ENCODE measurements at places on chromosomes 3 and 15.

- DNase-seq = no peak
These were observed 45.4 kb upstream of the TMC3 start for GRCh38 chr15:81419332-81419943.

DNA sequence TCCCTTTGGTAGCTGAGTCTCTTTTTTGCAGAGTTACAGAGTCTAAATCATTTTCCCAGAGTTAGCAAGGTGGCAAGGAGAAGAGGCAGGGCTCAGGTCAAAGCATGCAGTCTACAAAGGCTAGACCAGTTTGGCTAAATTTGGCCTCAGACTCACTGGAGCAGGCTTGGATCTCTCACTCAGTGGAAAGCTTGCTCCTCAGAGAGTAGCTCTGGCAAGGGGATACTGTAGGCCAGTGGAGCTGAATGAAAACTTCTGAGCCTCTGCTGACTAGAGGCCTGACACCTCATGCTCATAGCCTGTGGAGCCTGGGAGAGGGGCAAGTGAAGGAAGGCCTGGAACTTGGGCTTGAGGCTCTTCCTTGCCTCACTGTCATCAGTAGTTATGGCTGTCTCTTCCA, 101.0 kb downstream of the MOBP start:
- DNase-seq = no peak

GRCh38 chr3:182967218-182968204, 12.8 kb downstream of the DCUN1D1 start:
- no peak for DNase-seq

DNA sequence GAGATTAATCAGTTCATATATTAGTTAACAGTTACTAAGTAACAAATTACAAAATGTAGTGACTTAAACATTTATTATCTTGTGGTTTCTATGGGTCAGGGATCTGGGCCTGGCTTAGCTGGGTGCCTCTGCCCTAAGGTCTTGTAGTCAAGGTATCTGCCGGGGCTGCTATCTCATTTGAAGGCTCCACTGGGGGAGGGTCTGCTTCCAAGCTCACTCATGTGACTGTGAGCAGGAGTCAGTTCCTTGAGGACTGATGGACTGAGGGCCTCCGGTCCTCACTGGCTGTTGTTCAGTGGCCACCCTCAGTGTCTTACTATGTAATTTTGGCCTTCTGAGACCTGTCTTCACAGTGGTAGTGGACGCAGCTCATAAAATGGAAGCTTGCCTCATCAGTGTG, 135.9 kb upstream of the PLXNA1 start:
- no peak for DNase-seq

- DNase-seq = no peak
These were observed 60.9 kb upstream of the NPHP3 start for GRCh38 chr3:132783152-132783551.

- DNase-seq = no peak
These were observed 10.6 kb upstream of the TFG start for GRCh38 chr3:100698736-100699135.

- DNase-seq = no peak
These were observed 23.3 kb downstream of the FBN1 start for GRCh38 chr15:48622237-48622636.

GRCh38 chr15:72078887-72079286, 39.1 kb downstream of the MYO9A start:
- DNase-seq = no peak

DNA sequence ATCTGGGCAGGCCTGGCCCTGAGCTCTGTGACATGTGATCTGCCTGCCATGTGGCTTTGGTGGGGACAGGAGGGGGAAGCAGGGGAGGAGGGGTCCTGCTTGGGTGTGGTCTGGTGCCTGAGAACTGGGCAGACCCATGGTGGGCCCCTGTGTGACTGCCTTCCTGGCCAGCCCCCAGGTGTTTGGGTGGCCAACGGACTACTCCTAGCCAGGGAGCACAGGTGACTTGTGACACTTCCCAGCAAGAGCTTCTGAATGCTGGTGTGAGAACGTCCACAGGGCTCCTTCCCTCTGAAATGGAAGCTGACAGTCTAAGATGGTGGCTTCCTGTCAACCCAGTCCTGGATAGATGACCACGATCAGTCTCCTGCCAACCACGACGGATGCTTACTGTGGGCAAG, 136.1 kb upstream of the MEF2A start:
- no peak for DNase-seq

GRCh38 chr3:22713936-22714335, 489.2 kb upstream of the UBE2E2 start:
- peak; percentile 1 for DNase-seq

DNA sequence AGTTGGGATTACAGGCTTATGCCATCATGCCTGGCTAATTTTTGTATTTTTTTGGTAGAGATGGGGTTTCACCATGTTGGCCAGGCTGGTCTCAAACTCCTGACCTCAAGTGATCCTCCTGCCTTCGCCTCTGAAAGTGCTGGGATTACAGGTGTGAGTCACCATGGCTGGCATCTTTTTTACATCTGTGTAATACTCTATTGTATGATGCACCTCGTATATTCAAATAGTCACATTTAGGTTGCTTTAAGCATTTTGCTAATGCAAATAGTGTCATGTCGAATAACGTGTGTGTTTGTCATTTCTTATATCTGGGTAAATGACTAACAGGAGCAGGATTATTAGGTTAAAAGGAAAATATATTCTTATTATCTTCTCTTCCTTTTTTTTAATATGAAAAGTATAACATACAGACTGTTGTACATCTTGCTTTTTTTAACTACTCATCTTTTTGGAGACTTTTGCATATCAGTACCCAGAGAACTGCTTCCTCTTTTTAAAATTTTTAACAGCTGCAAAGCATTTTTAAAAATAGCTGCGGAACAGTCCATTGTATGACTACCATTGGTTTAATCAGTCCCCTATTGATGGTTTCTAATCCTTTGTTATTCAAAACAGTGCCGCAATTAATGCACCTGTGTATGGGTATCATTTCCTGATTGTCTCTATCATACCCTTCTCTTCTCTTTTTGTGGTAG, 13.4 kb downstream of the SCAMP5 start:
- no peak for DNase-seq

DNA sequence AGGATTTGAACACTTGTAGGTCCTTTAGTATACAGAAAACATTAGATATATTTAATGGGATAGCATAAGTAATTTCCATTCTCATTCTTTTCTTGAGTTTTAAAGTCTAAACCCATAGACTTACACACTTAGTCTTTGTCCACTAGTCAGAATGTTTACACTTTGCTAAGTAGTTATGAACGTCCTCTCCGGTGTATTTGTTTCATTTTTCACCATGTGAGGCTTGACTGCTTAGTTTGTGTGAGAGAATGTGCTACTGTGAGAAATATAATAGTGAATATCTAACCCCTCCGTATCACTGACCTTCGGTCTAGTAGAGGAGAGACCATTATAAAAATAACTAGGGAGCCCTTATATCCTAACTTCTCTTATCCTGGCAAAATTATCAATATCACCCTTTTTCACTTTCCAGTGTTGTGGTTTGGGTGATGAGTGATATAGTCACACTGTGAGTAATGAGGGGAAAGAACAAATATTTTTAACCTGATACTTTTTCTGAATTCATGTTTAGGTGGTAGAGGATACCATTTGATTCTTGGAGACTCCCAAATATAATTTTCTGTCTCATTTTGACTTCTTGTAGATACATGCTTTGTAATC, 122.4 kb downstream of the UBE2E2 start:
- DNase-seq = no peak

DNA sequence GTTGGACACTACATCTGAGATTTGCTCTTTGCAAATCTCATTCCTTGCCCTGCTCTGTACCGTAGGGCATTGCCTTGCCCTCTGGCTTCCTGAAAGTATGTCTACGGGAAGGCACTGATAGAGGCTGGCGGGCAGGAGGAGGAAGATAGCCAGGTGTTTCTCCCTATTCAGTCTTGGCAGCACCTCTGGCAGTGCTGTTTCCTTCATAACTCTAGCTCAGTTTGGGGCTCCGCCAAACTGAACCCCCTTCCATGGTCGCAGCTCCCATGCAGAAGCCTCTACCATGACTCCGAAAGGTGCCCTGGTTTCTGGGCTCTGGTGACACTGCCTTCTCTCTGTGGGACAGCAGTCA, 122.3 kb upstream of the PRR20G start:
- DNase-seq = no peak

DNA sequence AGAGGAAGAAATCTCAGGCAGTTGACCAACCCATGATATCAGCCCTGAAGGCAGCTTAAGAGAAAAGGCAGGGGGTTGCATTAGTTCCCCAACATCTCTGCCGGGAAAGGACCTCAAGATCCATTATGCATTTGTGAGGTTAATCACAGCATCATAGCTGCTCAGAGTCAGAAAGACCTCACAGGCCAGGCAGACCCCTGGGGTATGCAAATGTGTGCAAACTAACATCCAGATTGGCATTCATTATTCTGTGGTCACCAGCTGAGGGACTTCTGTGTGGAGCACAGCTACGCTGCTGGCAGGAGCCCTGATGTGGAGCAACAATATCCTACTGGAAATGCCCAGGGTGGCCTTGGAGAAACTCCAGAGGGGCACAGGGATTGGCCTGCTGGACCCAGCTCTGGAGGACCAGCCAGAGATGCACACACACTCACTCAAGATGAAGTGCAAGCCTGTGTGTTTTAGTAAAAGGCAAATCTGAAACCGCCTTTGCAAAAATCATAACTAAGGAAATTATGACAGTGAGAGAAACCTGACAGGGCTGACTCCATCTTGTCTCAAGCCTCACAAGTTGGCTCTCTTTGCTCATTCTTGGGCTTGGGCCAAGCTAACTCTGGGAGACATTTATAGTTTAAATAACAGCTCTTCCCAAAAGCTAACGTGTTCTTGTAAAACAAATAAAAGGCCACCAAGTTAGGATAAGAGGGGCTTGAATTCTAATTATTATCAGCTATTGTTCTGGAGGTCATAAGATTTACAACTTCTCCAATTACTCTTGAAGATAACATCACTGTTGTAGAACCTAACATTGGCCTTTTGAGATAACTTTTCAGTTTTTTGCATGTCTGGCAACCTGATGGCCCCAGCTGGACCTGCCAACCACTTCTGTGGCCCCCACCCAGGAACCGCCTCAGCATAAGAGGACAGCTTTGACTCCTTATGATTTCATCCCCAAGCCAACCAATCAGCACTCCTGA, 257.1 kb downstream of the UACA start:
- no peak for DNase-seq

All from HT-29 (cell line).